ENCODE measurements at places on chromosomes 12 and 14.
A peak's percentile ranks its signal among the peaks of the same experiment; 100 is the strongest.

- DNase-seq: no peak
These were observed 62.0 kb downstream of the PLEKHG7 start for GRCh38 chr12:92764831-92765230.

GRCh38 chr14:54087376-54087775, 130.8 kb upstream of the BMP4 start:
- DNase-seq: no peak

- DNase-seq: no peak
These were observed 626.0 kb upstream of the SEL1L start for GRCh38 chr14:82159624-82160023.

GRCh38 chr12:56205445-56205844, 16.2 kb upstream of the SMARCC2 start:
- no peak for DNase-seq

- DNase-seq: no peak
These were observed 35.1 kb downstream of the PELI2 start for GRCh38 chr14:56153267-56153666.

DNA sequence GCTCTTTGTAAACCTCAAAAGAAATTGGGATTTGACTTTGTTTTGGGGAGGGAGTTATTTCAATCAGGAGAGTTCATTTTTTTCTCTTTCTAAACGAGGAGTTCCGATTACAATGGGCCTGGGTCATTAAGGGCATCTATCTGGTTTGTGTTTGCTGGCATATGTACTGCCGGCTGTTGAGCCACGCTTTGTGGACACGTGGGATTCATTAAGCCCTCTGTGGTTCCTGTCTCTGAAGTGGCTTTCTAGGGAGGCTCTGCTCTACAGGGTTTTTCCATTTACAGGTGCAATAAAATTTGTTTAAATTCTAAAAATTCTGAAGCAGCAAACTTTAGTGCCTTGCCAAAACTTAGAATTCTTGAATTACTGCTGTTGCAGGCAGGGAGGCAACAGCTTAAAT, 57.9 kb downstream of the GNS start:
- DNase-seq: no peak

DNA sequence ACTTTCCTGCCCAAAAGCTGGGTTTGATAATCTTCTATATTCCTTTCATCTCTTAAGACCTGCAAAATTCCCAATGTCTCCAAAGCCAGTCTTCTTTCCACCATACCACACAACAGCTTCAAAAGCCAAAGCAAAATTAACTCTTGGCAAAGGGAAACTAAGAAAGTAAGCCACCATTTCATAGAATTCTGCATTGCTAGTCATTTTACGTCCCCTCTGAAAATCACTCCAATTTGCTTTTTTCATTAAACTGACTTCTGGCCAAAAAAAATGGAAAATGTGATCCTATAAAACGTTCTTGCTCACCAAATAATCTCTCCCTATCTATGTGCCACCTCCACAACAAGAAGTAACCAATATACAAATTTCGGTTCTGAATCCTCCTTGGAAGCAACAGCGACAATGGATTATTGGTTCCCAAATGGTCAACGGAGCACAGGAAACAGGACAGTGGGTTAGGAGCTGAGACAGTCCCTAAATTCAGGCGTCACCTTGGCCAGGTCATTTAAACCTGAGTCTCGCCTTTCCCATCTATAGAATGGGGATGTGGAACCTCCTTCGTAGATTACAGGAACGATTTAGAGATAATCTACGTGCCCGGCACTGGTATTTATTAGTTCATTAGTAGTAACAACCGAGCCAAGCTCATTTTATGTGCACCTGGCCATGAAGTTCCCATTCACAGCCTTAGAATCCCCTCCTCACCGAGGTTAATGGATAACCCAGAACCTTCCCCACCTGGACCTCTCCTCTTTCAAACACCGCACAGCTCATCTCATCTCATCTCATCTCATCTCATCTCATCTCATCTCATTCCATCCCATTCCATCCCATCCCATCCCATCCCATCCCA, 1.2 kb downstream of the NT5DC3 start:
- no peak for DNase-seq

- peak; percentile 10 for DNase-seq
These were observed 700 bp downstream of the SLC35E3 start for GRCh38 chr12:68746572-68747180.

DNA sequence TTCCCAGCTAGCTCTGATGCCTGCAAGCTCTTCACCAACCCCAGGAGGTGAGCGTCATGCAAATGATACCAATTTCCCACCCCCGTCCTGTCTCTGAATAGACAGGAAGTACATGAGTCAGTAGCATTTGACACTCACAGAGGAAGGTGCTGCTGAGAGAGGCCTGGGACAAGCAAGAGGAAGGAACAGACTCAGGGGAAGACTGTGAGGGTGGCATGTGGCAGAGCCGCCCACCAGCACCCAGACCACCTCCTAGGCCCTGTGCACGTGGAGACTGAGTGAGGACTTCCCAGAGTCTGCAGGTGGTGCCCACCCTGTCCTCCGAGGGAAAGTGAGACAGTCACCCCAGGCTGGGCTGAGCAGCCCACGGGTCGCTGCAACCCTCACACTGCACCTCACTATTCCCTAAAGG, 199.5 kb upstream of the SFSWAP start:
- peak; percentile 31 for DNase-seq

DNA sequence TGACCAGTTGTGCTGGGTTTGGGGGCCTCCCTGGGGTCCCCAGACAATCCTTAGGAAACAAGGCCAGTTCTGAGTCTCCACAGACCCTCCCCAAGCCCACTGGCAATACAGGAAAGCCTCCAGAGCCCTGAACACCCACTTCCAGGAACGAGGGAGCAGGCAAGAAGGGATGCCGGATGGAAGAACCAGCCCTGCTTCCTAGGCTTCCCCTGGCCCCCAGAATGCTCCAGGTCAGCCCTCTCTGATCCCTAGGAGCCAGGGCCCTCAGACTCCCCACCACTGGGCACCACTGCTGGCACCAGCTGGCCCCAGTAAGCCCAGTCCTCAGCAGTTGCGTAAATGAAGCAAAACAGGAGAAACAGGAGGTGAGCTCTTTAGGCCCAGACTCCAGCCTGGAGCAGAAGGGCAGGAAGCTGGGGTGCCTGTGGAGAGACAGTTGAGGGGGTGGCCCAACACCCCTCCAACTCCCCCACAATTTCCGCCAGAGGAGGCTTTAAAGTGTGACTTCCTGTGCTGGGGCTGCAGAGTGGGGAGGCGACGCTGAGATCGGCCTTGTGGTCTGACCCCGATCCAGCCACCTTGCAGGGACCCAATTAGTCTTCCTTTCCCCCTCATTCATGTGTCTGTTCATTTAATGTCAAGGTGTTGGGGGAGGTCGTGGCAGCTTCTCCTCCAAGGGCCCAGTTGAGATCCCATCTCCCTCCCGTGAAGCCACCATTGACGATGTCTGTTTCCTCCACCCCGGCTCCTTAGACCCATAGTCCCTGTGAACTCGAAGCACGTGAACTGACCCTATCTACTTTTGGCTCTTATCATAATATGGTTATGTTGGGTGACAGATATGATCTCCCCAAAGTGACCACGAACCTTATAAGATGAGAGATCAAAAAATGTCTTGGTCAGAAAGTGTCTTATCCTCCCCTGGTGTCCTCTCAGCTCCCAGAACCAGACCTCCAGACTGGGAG, 4.7 kb downstream of the TNFRSF1A start:
- DNase-seq: no peak

- no peak for DNase-seq
These were observed 32.7 kb downstream of the MYF5 start for GRCh38 chr12:80749456-80749855.

- no peak for DNase-seq
These were observed 352.2 kb upstream of the KITLG start for GRCh38 chr12:88932457-88932856.

GRCh38 chr12:92519284-92519683, 183.5 kb upstream of the PLEKHG7 start:
- no peak for DNase-seq

DNA sequence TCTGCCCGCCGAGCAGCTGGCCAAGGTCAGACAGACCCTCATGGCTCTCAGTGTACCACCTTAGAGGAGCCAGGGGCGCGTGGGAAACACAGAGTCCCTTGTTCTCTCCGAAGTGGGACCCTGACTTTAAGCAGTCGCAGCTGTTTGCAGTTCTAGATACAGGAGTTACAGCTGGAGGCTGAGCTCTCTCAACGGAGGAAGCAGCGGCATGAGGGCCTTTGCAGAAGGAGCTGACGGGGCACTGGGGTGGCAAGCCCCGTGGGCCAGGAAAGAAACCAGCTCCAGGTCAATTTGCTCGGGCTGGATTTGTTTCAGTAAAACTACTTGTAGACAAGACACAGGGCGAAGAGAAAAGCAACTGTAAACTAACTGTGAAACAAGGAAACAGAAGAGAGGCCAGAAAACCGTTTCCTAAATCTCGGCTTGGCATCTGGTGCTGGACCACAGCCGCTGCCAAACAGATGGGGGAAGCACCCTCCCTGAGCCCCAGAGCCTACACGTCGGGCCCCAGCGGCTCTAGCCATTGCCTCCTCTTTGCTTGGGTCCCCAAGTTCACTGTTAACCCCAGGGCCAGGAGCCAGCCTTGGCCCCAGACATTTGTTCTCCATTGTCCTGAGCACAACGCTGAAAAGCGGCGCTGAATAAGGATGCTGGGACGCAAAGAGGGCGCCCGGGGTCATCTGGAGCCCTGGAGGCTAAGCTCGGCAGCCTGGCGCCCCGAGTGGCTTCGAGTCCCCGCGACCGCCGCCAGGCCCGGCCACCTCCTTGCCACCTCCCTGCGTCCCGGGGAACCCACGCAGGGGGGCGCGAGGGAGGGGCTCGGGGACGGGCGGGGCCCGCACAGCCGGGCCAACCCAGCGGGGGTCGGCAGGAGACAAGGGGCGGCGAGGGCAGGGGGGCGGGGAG, 914 bp upstream of the PACS2 start:
- DNase-seq: no peak

- no peak for DNase-seq
These were observed 196.8 kb upstream of the NEDD1 start for GRCh38 chr12:96710127-96710745.

- no peak for DNase-seq
These were observed 64.5 kb downstream of the SEC23A start for GRCh38 chr14:39038542-39038941.

Data from stimulated activated CD4-positive, alpha-beta T cell treated with anti-CD3 and anti-CD28 coated beads, Interleukin-4, amount 100 ng/mL, for 48 hours (primary cell).